T-helper 9 cell (primary cell): ENCODE measurements at places on chromosomes 12 and 14.

DNA sequence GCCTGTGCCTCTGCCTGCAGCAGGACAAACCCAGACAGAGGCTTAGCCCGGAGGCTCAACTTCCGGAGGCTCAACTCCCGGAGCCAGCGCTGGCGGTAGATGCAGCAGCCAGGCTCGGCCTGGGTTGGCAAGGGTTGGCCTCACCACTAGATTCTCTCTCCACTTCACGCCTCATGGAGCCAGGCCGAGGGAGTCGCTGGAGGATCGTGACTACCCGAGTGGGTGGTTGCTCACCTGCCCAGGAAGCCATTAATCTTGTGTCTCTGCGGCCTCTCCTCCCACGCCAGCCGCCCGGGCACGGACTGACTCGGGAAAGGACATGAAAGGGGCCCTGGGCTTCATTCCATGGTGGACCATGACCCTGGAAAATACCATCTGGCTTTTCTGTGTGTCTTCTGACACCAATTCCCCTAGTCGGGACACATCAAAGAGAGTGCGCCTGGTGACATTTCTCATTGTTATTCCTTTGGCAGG is 20.8 kb downstream of the ESRRB start:
- no peak for DNase-seq

DNA sequence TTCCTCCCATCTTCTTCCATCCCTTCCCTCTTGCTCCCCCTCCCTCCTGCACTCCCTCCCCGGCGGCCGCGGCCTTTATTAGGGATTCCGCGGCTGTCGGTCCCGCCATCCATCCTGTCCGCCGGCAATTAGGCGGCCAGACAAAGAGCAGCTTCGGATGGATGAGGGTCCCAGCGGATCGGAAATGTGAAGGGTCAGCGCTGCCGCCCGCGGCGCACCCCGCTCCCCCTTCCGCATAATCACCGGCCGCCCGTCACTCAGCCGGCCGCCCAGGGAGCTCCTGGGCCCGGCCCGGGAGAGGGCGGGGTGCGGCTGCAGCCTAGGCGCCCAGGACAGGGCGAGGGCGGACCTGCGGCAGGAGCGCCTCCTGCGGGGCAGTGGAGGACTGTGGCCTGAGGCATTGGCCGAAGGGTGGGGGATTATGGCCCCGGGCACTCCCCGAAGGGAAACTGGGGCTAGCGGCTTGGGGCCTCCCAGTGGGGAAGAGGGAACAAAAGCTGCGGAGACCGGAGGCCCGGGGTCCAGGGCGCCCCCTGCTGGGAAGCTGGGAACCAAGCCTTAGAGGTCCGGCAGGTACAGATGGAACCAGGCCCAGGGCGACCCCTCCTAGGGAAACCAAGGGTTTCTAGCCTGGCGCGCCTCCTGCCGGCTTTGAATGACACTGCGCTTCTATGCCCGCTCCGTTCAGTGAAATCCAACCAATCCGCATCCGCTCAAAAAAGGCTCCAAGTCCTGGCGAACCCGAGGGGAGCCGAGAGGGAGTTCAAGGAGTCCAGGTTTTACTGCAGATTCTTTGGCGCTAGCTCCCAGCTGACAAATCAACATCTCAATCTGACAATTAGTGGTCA is 4.4 kb upstream of the DNAJC22 start:
- DNase-seq, result peak; percentile 67

GRCh38 chr14:84404246-84404645 is 1125.7 kb upstream of the FLRT2 start:
- DNase-seq, result no peak

DNA sequence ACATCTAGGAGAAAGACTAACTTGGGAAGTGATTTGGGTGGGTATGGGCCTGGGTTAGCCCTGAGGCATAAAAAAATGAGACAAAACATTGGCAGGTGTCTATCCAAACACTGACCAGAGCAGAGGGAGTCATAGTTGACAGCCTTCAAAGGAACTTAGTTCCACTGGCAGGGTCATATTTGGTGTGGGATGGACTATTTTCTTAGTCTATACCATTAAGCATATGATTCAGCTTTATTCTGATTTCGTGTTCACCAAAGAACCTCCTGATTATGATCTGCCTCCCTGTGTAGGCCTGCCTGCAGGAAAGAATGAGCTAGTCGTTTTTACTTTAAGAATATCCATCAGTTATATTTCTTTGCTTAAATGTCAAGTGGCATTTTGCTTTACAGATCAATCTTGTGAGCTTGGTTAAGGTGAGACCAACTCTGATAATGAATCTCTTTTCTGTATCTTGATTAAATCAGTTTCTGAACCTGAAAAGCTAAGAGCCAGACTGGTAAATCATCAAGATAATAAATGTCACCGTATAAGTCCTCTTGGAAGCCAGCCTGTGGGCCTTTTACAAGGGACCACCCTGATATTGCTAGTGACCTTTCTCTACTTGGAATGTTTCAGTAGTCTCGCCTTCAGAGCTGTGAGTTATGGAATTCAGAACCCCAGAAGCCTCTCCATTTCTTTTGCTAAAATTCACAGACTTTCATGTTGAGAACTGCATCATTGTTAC is 182.9 kb downstream of the MON2 start:
- DNase-seq, result no peak

- DNase-seq, result no peak
Observed at GRCh38 chr12:2212537-2212936, 159.8 kb downstream of the CACNA1C start.

DNA sequence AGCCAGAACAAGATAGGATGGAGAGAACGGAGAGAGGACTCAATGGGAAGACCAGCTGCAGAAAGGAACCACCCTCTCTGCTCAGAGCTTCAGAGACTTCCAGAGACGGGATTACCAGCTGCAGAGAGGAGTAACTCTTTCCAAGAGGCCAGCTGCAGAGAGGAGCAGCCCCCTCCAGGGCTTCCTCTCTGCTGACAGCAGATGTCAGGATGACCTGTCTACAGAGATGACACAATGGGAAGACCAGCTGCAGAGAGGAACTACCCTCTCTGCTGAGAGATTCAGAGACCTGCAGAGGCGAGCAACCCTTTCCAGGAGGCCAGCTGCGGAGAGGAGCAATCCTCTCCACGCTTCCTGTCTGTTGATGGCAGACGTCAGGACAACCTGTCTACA is 61.8 kb downstream of the KLRG1 start:
- DNase-seq, result no peak

GRCh38 chr12:21337453-21337852 is 2.7 kb upstream of the SLCO1A2 start:
- no peak for DNase-seq

DNA sequence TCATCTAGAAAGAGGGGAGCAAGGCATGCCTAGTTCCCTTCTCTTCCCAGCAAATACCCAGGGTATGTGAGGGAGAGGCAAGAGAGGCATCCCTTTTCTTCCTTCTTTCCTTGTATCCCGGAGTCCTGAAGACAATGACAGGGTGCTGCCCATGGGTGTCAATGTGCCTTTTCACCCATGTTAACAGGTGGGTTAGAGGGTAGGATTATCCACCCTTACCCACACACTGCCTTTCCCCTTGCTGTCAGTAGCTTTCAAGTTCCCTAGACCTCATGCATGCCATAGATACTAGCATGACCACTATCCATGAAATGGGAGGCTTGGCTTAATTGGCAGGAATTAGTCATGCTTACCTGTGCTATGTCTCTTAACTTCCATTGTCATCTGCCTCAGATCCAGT is 36.3 kb upstream of the PCNX1 start:
- DNase-seq, result no peak

GRCh38 chr12:91870872-91871707 is 274.6 kb downstream of the BTG1 start:
- peak; percentile 12 for DNase-seq

GRCh38 chr14:32720927-32721326 is 217.8 kb upstream of the NPAS3 start:
- no peak for DNase-seq

GRCh38 chr12:103498990-103499389 is 3.2 kb upstream of the C12orf42 start:
- DNase-seq, result no peak

GRCh38 chr14:100329233-100330006 is 6.3 kb downstream of the SLC25A47 start:
- DNase-seq, result no peak

- DNase-seq, result no peak
Observed at GRCh38 chr12:29223956-29224543, 75.0 kb downstream of the FAR2 start.

DNA sequence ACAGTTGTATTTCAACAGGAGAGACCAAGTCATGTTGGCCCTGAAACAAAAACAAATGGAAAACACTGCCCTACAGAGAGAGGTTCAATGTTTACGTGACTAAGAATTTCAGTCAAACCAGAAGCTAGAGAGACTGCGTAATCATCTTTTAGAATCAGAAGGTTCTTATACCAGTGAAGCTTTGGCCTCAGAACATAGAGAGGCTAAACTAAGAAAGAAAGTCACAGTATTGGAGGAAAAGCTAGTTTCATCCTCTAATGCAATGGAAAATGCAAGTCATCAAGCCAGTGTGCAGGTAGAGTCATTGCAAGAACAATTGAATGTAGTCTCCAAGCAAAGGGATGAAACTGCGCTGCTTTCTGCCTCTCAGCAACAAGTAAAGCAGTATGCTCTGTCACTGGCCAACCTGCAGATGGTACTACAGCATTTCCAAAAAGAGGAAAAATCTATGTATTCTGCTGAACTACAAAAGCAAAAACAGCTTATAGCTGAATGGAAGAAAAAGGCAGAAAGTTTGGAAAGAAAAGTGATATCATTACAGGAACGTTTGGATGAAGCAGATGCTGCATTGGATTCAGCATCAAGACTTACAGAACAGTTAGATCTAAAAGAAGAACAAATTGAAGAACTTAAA is 32.5 kb upstream of the NUAK1 start:
- no peak for DNase-seq

DNA sequence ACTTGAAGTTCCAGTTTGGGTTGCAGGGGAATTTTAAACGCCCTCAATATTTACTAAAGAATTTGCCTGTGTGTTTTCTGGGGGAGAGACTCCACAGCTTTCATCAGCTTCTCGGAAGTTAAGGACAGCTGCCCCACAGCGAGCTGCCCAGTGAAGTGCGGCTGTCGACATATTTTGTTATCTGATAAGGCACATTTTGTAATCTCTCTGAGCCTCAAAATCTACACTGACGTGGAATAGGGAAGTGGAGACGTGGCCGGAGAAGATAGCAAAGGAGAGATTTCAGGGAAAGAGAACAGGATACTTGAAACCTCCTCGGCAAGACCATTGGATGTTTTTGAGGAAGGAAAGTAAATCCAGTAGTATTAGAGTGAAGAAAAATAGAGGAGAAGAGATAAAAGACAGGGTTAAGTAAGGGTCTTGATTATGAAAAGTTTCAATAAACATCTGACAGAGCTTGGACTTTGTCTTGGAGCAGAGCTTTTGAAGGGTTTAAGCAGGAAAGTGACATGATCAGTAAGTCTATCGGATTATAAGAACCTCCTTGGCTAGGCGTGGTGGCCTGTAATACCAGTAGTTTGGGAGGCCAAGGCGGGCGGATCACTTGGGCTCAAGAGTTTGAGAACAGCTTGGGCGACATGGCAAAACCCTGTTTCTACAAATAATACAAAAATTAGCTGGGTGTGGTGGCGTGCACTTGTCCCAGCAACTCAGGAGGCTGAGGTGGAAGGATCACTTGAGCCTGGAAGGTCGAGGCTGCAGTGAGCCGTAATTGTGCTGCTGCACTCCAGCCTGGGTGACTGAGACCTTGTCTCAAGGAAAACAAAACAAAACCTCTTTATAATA is 1.1 kb downstream of the POLR3B start:
- DNase-seq, result no peak

- DNase-seq, result no peak
Observed at GRCh38 chr14:100898465-100898864, 5.1 kb downstream of the RTL1 start.

GRCh38 chr12:49933796-49934195 is 16.7 kb upstream of the AQP2 start:
- no peak for DNase-seq

DNA sequence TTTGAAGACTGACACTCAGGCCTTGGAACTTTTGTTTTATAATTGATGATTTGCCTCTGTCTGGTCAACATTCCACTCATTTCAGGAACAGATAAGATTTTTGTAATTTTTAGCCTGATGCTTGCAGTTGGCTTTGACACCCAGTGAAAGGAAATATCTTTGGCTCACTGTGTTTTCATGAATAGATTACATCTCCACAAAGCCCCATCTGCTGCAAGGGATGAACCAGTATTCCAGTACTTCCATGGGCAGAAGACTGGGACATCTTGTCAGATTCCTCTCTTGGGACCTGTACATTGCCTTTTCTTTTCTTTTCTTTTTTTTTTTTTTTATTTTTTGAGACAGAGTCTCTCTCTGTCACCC is 28.4 kb downstream of the GSG1 start:
- DNase-seq, result no peak

DNA sequence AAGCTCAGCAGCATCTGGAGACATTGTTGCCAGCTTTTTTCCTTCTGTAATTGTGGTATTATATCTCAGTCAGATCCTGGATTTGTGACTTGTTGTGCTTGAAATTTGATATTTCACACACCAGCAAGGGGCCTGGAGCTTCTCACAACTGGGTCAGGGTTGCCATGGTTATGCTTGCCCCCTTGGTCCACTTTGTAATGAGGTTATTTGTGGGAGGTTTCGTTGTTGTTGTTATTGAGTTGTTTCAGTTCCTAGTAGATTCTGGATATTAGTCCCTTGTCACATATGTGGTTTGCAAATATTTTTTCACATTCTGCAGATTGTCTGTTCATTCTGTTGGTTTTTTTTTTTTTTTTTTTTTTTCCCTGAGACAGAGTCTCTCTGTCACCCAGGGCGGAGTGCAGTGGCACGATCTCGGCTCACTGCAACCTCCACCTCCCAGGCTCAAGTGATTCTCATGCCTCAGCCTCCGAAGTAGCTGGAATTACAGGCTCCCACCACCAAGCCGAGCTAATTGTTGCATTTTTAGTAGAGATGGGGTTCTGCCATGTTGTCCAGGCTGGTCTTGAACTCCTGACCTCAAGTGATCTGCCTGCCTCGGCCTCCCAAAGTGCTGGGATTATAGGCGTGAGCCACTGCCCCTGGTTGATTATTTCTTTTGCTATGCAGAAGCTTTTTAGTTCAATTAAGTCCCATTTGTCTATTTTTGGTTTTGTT is 80.6 kb upstream of the ETV6 start:
- DNase-seq, result no peak

DNA sequence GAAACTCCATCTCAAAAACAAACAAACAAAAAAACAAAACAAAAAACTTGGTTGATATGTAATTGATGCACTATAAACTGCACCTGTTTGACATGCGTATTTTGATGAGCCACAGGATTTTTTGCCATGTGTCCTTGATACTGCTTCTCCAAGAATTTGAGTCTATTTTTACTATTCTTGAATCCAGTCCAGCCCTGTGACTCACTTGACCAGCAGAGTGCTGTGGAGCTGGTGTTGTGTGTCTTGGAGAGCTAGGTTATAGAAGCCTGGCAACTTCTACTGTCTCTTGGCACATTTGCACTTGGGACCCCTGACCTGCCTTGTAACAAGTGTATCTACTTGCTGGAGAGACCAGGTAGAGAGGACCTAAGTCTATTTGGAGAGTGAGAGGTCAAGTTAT is 52.0 kb downstream of the KLRG1 start:
- DNase-seq, result no peak
